ENCODE measurements at places on chromosomes 5 and 9.
A peak's percentile ranks its signal among the peaks of the same experiment; 100 is the strongest.

GRCh38 chr9:4443439-4443838 lies 46.8 kb upstream of the SLC1A1 start:
- DNase-seq = no peak

GRCh38 chr5:38448568-38449350 lies 107.7 kb downstream of the LIFR start:
- no peak for DNase-seq

GRCh38 chr5:78360924-78361630 lies 660 bp downstream of the SCAMP1 start:
- peak; percentile 44 for DNase-seq

- no peak for DNase-seq
Measured at GRCh38 chr9:3646226-3646625, 120.4 kb upstream of the RFX3 start.

- no peak for DNase-seq
Measured at GRCh38 chr9:85042981-85043647, 373.6 kb downstream of the NTRK2 start.

- DNase-seq = no peak
Measured at GRCh38 chr5:1266791-1267190, 28.1 kb downstream of the TERT start.

DNA sequence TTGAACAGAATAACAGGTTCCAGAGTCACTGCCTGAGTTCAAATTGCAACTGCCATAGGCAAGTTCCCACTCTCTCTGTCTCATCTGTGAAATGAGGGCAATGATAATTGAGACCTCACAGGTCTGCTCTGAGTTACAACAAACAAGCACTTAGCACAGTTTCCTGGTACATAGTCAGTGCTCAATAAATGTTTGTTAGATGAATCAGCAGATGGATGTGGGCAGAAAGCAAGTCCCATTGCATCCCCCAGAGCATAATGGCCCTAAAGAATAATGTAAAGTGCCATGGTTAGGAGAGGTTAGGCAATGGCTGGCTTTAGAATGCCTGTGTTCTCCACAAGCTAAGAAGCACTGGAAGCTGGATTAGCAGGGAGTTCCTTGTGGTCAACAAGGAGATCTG lies 136.5 kb upstream of the LARP1 start:
- DNase-seq = no peak

- DNase-seq = no peak
Measured at GRCh38 chr9:129313331-129313955, 135.4 kb upstream of the IER5L start.

- no peak for DNase-seq
Measured at GRCh38 chr5:94932259-94932658, 313.8 kb downstream of the SLF1 start.

DNA sequence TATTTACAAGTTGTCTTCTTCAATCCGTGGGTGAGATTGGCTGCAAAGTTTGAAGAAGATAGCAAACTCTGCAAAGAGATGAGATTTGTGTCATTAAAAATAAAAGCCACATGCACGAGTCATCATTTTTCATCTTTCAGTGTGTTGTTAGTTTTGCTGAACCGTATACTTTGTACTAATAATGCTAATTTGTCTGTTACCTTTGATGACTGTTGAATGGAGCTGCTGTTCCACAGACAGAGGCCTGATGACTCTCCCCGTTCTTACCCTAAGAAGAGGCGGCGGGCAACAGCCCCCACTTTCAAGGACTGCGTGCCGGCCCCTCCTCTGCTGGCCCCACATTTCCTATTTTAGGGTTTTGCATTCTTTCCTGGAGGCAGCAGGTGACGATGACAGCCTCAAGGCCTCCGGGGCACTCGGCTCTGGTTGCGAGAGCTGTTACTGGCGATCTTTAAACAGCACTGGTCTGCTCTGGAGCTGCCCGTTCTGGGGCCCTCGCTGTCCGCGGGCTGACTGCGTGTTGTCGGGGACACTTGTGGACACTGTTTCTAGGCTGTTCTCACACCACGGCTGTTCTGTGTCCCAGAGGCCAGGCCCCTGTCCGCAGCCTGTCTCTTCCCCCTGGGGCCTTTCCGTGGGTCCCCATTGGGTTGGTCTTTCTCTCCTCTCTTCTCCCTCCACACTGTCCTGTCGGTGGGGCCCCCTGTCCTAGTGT lies 35.1 kb downstream of the NDUFS6 start:
- DNase-seq = no peak

DNA sequence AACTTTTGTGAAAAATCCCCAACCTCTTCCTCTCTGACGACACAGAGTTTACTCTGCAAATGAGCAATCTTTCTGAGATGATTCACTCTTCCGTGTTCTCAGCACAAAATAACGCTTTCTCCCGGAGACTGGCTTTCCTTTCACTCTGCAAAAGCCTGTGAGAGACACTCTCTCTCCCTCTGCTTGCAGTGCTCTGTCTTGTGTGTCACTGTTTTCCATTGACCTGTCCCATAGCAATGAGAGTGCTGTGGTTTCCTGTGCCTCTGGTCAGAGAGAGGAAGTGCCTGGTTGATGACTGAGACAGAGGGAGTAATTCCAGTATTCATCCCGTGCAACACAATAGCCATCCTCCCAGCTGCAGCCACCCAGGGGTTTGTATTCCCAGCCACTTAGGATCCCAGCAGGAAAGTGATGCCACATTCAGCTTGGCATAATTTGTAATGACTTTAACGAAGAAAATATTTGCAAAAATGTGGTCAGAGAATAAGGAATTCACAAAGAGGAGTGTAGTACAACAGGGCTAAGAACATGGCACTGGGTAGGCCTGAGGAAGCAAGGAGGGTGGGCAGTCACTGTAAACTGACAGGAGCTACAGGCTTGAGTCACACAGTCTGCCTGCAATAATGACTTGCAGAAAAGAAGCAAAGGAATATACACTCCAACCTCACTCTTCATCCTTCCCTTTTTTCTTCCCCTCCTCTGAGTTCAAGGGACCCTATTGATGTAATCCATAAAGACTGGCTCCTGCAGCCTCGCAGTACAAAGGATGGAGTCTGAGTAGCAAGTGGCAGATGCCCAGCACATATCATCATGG lies 463.5 kb upstream of the RGMB start:
- DNase-seq = no peak

GRCh38 chr9:97773091-97773490 lies 76.0 kb upstream of the XPA start:
- DNase-seq = no peak

DNA sequence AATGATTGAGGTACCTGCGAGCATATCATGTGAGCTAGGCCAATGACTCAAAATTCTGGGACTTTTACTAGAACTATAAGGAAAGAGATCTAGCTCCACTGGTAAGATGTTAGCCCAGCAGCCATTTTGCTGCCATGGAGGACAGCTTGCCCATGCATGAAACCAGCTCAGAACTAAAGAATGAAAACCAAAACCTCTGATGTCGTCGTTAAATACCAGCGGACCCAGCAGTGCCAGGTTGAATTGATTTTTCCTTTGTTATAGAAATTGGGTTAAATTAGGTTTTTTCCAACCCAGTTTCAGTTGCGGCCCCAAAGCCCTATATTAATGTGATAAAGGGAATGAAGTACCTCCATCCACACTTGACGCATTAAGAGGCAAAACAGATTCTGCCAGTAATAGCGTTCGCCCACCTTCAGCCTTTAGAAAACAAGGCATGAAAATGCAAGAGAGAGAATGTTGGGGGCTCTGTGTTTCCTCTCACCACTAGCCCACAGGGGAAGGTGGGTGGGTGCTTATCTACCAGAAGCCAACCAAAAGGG lies 5.5 kb upstream of the ITK start:
- DNase-seq = no peak

DNA sequence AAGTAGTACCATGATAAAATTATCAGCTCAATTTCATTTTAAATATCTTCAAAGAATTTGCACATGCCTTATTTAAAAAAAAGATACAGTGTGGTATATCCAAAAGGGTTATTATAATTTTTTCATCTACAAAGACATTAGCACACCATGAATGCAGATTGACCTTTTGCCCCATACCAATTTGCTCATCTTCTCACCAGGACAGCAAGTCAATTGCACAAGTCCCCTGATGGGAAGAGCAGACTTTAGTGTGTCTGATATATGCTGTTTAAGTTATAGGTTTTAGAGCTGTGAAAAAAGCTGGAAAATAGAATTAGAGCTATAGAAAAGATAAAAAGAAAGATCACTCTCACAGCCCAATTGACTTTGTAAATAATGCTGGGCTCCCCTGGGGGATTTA lies 325.8 kb upstream of the CDH6 start:
- DNase-seq = no peak

- DNase-seq = no peak
Measured at GRCh38 chr5:18749763-18750162, 1115.5 kb downstream of the TAF11L14 start.

- DNase-seq = no peak
Measured at GRCh38 chr5:172765766-172766286, 5.2 kb downstream of the DUSP1 start.

DNA sequence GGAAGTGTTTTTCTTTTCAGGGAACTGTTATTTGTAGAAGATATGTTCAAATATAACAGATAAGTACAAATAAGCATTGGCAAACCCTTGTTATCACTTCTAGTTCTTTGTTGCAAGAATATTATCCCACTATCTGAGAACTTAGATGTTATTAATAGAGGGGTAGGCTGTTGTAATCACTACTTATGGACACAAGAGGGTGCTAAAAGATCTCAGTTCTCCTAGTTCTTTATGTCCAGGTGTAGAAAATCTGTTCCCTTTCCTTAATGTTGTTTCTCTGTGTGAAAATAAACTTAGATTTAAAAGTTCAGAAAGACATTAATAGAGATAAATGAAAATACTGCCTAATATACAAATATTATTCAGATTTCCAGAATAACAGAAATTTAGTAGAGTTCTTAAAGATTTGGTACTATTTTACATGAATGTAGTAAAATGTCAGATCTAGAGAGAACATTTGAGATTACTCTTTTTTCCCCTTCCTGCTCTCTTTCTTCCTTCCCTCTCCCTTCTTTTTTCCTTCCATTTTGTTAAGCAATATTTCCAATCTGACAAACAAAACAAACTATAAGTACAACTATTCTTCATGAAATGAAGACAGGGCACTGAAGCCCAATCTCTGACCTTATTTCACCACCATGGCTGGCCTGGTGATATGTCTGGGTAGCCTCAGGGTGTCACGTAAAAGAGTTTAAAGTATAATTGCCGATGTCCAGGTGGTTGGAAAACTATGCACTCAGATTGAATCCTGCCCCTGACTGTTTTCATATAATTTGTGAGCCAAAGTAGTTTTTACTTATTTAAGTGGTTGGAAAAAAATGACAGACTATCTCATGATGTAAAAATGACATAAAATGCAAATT lies 43.6 kb upstream of the C5orf46 start:
- DNase-seq = no peak

DNA sequence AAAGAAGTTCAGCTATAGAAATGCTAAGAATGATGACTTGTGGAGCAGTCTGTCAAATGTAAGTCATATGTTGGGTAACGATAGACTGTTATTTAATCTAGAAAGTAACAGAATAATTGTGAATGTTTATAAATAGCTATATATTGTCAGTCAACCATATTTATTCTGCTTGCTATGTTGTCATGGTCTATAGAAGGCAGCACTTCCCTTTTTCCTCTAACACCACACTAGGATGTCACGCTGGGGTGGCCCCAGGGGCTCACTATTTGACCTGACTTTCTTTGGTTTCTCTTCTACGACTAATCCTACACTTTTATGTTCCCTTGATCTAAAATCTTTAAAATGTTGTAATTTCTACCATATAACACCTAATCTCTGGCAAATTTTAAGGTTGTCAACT lies 20.5 kb downstream of the ERAP2 start:
- DNase-seq = no peak

- no peak for DNase-seq
Measured at GRCh38 chr9:92324431-92324830, 719 bp downstream of the NOL8 start.

DNA sequence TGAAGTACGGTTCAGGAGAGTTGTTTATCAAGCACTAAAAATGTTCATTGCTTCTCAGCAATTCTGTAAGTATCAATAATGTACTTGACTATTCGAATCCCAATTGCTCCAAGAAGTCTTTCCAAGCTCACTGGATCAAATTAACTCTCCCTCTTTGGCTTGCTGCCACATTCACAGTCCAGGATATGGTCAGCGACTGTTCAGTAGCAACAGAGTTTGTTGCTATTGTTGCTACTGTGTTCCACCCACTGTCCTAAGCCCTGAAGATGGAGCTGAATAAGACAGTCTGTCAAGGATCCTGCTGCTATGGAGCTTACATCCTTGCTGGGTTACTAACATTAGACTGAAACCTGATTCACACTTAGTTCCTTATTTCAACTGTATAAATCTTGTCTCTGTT lies 110.8 kb downstream of the FGF10 start:
- no peak for DNase-seq

GRCh38 chr5:94884311-94884710 lies 265.8 kb downstream of the SLF1 start:
- DNase-seq = no peak

GRCh38 chr9:18359335-18359734 lies 114.6 kb upstream of the ADAMTSL1 start:
- DNase-seq = no peak

DNA sequence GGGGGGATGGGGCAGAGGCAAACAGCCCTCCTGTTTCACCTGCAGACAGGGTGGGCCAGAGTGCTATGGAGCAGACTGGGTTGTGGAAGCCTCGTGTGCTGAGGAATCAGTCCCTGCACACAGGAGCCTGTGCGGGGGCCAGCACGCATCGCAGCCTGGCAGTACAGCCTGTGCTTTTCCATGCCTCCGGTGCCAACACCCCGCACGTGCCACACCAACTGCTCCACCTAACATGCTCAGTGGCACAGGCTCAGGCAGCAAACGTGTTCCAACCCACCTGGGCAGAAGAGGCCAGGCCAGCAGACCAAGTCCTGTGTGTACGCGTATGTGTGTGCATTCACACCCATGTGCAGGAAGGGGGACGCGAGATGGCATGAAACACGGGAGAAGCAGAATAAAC lies 37.4 kb upstream of the FBXW11 start:
- DNase-seq = no peak

GRCh38 chr9:107489687-107490605 lies at the start of gene KLF4:
TSS of gene KLF4 (minus strand) at chr9:107489769. CDS start at chr9:107489172, 597 bp downstream.
- DNase-seq = peak; percentile 23

DNA sequence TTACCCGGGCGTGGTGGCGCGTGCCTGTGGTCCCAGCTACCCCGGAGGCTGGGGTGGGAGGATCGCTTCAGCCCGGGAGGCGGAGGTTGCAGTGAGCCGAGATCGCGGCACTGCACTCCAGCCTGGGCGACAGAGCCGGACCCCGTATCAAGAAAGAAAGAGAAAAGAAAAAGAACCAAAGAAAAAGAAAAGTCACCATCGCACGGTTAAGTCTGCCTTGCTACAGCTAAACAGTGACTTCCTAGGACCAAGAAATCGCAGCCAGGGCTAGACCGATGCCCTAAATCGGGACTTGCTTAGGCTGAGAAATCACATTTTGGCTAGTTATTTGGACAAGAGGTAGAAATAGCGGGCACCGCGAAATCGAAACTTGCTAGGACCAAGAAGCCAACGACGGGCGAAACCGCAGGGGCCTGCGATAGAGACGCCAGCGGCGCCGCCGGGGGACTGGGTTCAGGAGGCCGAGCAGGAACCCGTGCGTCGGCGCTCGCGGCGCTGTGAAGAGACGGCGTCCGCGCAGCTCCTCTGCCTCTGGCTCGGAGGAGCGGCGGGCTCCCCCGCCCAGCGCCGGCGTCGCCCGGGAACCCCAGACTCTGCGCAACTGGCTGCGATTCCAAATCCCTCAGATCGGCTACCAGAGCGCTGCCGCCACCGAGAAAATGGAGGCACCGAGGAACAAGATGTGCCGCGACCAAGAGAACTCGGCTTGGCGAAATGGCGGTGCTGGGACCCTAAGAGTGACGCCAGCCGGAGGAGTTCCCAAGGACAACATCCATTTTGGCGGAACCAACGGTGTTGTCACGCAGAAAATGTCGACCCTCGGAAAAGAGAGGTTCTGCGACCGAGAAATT lies 26.1 kb upstream of the ANXA2R start:
- DNase-seq = peak; percentile 57
